Activated T-helper 1 cell treated with anti-CD3 and anti-CD28 coated beads, Interleukin-2, amount 50 U/mL, for 16 hours (primary cell): ENCODE measurements at places on chromosomes 16 and 17.

DNA sequence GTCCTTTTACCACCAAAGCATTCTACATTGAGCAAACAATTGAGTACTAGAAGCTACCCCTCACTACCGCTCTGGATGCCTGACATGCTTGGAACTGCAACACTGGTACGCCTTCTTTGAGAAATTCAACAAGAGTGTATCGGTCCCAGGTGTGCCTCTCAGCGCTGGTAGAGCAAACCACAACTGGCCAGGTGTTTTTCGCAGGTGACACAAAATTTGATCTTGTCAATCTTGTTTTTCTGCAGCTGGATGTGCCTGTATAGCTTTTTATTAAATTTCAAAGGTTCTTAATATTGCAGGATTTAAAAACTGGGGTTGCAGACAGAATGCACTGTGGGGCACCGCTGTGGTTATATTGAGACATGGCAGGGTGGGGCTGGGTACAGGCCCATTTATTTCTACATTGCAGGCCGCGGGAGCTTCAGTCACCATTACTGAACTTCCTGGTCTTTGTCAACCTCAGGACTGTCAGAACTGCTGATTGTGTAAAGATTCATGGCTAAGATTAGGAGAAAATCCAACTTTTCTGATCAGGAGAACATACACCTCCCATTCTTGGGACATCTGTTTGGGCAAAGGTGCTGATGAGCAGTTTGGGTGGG lies 4.5 kb upstream of the SNX20 start:
- no peak for DNase-seq

- no peak for DNase-seq
Observed at GRCh38 chr17:64500487-64500859, 3.6 kb upstream of the POLG2 start.

- no peak for DNase-seq
Observed at GRCh38 chr17:661509-661908, 53.1 kb downstream of the VPS53 start.

DNA sequence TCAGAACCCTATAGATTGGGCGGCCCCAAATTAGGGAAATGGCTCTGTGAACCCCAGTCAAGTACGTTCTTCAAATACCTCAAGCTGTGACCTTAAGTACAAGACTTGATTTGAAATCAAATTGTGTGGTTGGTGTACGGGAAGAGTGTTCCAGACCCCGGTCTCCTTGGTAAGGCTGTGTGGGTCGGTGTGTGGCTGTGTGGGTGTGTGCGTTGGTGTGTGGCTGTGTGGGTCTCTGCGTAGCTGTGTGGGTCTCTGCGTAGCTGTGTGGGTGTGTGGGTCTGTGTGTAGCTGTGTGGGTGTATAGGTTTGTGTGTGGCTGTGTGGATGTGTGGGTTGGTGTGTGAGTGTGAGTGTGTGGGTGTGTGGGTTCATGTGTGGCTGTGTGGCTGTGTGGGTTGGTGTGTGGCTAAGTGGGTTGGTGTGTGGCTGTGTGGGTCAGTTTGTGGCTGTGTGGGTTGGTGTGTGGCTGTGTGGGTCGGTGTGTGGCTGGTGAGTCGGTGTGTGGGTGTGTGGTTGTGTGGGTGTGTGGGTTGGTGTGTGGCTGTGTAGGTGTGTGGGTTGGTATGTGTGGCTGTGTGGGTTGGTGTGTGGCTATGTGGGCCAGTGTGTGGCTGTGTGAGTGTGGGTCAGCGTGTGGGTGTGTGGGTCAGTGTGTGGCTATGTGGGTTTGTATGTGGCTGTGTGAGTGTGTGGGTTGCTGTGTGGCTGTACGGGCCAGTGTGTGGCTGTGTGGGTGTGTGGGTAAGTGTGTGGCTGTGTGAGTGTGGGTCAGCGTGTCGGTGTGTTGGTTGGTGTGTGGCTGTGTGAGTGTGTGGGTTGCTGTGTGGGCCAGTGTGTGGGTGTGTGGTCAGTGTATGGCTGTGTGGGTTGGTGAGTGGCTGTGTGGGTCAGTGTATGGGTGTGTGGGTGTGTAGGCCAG lies 238.7 kb upstream of the ZFHX3 start:
- no peak for DNase-seq

DNA sequence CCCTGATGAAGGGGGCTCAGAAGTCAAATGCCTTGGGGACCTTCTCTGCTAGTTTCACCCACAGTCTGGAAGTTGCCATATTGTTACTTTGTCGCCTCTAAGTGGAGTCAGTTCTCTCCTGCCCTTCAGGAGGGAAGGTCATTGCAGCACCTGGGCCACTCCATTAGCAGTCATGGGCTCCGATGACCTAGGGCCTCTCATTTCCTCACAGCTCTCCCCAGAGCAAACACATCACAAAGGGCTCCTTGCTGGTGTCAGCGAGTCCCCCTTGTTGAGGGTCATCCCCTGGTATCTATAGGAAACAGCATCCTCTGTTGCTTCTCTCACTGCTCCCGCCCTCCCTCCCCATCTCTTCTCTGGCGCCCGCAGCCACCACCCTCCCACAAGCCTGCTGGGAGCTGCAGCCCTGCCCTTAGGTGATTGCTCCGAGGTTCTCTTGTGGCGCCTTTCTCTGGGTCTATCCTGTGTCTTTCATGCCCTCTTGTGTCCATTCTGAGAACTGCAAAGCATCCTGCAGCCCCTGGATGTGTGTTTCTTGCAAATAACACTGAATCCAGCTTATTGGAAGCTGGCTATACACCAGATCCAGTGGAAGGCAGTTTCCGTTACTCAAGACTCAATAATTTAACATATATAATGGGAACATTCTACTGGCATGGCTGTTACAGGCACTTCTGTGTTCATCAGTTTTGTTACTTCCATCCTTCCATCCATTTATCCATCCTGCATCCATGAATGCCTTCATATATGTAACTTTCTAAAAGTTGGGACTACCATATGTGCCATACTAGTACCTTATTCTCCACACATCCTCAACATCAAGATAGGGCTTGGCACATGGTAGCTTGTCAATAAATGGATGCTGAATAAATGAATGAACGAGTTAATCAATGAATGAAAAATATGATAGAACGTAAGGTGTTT lies 21.2 kb downstream of the PDILT start:
- DNase-seq = no peak

DNA sequence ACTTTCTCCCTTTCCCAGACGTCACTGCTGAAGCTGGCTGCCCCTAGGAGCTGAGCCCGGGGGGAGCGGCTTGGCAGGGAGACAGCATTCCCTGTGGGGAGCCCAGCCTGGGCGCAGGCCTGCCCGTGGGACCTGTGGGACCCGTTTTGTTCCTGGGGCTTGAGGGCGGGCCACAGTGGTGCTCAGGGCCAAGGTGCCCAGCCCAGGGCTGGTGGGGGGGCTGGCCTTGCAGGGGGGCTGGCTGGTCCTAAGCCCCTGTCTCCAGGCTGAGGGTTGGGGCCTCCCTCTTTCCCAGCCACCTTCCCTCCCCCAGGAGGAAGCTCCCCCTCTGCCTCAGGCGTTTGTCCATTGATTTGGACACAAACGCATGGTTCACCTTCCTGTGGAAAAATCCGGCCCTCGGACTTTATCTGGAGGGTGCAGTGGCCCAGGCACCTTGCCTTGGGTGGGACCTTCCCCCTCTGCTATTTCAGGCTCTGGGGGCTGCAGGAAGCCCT lies 4.4 kb downstream of the NHERF2 start:
- DNase-seq = no peak

DNA sequence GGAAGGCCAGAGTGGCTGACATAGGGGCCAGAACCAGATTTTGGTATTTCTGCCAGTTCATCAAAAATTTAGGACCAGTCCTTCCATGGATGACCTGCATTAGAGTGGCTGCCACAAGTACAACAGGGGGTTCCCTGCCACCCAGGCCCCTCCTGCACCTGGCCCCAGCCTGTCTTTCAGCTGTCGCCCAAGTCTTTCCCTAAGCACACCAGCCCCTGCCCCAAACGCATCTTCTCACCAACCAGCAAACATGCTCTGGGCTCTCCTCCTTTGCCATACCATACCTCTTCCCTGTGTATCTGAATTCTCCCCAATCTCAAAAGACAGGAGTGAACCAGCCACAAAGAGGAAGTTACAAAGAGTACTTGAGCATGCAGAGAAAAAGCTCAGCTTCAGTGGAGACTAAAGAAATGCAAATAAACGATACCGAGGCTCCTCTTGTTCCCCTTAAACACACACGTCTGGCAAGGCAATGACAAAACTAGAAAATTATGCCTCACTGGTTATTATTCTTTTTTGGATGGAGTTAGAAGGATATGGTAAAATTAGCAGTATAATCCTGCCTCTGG lies 130.6 kb downstream of the DYNLRB2 start:
- no peak for DNase-seq

- no peak for DNase-seq
Observed at GRCh38 chr17:78396441-78397337, 18.2 kb downstream of the PGS1 start.

DNA sequence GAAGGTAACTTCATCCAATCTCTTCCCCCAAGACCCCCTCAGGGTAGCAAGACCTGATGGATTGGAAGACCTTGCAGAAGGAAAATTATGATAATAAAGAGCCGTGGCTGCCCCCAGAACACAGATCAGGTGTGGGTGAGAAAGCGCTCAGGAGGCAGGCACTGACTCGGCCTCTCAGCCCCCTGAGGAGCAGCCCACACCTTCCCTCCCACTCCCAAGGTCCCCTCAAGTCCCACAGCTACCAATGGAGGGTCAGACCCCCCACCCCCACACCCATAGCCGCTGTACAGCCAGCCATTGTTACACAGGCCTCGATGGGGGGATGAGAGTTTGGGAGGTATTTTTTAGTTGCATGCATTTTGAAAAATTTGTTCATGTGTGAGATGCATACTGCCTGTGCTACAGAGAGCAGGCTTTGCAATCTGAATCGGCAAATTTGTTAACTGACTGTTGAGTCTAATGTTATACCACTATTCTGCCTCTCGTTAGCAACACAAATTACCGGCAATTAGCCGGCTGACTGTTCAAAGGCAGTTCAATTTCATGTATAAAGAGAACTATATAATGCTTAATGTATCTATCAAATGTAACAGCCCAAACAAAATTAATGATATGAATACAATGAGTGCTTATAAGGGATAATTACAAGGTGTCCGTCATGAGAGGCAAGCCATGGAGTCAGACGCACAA lies 211.7 kb downstream of the C16orf78 start:
- no peak for DNase-seq

DNA sequence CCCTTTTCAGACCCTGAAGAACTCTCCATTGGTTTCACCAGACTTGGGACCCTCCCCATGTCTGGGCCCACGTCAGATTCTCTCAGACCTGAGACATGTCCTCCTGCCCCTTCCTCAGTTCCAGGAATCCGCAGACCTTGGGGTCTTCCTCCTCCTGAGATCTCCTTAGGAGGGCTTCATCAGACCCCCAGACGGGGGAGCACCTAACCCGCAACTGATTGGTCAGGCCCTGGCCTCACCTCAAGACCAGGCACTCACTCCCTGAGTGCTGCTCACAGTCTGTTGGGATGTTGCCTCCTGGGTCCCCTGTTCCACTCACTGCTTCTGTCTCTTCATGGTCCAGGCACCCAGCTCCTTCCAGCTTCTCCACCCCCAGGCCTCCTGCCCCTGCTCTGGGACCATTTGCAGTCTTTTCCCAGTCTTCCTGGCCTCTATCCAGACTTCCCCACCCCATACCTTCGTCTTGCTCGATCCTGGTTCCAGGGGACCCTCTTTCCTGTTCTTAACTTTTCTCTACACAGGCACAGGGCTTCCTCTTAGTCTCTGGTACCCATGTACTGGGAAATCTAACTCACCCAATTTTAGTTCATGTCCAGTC lies 1.2 kb downstream of the GID4 start:
- no peak for DNase-seq

DNA sequence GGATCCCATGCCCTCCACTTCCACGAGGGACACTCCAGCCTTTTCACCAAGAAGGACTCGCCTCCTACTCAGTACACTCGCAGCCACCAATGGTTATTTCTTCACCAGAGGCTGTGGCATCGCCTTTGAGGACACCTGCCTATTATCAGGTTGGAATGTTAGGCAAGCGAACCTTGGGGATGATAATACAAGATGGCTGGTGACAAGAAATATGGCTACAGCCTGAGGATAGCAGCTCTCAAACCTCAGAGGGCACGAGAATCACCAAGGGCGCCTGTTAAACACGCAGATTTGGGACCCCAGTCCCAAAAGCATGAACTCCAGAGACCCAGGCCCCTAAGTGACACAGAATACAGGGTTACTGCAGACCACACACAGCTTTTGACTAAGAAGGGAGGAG lies 58.1 kb downstream of the CYTH1 start:
- DNase-seq = no peak

- DNase-seq = no peak
Observed at GRCh38 chr17:81166033-81166492, at the start of gene AATK. Gene AATK, minus strand, starts transcription at chr17:81166221. Its CDS starts 229 bp downstream, at chr17:81165992.

DNA sequence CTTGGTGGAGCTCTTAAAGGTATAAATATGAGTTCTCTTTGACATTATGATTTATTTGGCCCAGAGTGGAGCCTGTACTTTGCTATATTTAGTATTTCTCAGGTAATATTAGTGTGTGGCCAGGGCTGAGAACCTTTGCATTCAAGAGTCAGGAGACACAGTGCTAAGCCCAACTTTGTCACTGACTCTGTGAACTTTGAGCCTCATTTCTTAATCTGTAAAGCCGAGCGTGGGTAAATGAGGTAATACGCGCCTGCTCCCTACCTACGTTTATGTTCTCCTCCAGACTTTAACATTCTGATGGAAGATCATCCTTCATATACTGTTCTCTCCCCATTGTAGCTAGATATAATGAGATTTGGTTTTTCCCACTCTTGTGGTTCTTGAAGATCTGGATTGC lies 10.5 kb downstream of the AP2B1 start:
- DNase-seq = no peak

DNA sequence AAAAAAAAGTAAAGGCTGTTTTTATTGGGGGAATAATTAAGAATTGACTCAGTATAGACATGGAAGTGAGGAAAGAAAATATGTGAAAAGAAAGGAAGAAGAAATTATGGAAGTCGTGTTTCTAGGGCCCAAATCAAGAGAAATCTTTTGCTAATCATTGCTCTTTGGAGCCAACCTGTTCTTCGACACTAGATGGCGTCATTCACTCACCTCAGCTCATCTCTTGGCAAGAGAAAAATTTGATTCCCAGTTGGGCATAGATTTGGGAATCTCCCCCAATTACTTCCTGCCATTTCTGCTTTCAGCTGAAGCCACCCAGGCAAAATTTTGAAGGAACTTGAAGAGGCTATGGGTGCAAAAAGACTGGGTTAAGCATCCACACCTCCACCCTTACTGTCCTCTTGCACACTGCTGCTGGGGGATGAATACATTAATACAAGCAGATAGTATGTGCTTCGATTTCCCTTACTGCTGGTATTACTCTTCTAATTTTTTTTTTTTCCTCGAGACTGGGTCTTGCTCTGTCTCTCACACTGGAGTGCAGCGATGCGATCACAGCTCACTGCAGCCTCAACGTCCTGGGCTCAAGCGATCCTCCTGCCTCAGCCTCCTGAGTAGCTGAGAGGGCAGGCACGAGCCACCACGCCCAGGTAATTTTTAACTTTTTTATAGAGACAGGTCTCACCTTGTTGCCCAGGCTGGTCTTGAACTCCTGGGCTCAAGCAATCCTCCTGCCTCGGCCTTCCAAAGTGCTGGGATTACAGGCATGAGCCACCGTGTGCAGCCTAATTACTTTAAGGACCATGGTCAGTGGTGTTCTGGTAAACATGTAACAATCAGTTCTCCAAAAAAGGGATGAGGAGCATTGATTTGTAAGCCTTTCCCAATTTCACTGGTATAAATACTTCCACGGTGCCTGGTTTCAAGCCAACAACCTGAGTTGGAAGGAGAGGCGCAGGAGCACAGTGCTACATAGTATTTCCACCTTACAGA lies 13.5 kb downstream of the PSMD7 start:
- DNase-seq = no peak
